NCI-H82 (cell line): ENCODE measurements at places on chromosomes 1 and 21.

- DNase-seq: no peak
Measured at GRCh38 chr1:245485996-245486395, 331.2 kb downstream of the KIF26B start.

GRCh38 chr1:190205713-190206112 is 272.0 kb downstream of the BRINP3 start:
- no peak for DNase-seq

DNA sequence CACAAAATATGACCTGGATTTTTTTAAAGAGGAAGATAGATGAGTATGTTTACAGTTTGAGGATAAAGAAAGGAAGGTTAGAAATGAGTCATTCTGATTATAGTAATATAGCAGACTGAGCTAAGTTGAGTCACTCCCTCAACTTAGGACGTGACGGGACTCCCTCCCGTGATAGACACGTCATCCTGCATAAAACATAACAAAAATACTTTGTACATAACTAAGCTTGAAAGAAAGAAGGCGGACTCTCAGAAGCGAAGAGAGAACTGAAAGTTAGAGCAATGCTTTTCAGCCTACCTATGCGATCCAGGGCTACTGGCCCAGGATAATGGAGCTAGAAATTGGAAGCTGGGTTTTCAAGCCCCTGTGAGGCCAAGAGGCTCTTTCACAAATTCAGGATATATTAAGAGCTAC is 53.0 kb upstream of the DESI2 start:
- no peak for DNase-seq

DNA sequence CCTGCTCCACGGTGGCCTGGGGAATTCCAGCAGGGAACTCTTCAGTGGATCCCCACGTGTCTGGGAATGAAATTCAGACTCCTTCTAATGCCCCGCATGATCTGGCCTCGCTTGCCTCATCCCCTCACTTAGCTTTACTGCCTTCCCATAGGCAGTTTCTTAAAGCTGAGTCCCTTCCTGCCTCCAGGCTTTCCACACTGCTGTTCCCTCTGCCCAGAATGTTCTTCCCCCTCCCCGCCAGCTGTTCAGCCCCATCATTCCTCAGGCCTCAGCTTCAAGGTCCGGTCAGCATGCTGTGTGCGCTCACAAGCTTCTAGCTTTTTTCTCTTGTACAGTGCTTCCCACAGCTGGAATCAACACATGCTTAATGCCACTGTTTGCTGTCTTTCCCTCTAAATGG is 54.9 kb upstream of the WASF2 start:
- no peak for DNase-seq

DNA sequence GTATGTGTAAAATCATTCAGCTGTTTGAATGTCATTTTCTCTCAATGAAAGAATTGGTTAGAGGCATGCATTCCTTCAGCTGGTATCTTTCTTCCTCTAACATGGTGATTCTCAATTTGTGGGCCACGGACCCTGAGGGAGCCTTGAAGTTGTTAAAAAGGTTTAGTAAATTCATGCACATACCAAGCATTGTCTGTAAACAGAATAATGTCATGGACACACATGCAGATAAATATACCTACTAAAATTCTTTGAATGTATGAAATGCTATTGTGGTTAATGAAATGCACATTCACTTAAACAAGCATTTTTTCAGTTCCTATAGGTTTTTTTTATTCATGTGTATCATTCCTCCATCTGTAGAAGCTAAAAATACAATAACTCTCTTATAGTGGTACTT is 65.4 kb downstream of the PBX1 start:
- no peak for DNase-seq

DNA sequence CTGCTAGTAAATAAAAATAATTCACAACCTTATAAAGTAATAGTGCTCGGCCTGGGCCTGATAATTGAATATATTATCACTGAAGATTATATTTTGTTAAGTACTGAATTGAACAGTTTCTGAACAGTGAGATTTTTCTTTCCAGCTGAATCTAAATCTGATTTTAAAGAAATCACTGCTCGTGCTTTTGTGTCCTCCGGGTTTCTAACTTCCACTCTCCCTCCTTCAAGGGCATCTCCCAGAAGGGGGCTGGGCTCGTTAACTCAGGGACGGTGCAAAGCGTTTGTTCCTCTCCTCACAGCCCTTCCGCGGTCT is 823 bp upstream of the KIF1B start:
- no peak for DNase-seq

DNA sequence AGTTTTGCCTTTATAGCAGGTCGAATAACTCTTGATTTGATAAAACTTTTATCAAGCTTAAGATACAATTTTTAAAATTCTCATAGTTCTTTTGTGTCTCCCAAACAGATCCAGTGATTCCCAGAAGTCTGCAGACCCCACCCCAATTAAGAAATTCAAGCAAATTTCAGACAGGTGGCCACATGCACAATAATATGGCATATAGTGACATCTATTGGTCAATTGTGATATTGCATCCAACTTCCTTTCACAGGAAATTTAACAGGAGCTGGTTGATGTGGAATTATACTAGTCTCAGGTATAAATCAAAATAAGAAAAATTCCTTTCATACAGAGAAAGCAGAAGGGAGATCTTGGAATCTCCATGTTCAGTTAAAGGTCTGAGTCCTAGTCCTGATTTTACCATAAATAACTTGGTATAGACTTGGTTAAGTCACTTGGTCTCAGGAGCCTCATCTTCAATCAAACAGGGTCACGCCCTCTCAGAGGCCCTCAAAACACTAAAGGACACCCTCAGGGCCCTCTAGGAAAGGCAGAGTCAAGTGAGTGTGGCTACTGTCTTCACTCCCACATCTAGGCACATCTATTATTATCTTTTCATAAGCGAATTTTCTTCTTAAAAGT is 24.1 kb downstream of the PIGM start:
- peak; percentile 75 for DNase-seq

DNA sequence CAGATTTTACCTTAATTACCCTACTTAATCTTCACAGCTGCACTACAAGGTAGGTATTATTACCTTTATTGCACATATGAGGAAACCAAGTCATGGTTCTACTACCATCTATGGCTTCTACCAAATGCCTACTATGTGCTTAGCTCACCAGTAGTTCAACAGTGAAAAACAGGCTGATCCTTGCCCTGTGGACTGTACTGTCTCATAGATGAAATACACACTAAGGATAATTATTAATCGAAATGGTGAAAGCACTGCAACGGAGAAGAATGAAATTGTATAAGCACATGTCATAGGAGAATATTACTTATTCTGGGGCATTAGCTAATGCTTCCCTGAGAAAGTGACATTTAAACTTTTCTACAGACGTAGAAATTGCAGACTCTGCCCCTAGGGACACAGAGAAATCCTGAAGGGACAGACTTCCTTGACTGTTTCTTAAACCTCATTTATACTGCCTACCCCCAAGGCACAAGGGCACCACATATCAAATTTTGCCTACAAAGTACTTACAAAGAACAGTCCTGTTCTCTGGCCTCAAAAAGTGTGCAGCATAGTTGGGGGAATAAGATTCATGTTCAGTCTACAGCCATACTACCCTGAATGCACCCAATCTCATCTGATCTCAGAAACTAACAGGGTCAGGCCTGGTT is 148.4 kb upstream of the ZC3H11B start:
- DNase-seq: no peak
